GF-D8 (cell line): ENCODE measurements at places on chromosomes 5 and 9.

- no peak for DNase-seq
These were observed 60.7 kb downstream of the SMIM23 start for GRCh38 chr5:171846323-171846722.

DNA sequence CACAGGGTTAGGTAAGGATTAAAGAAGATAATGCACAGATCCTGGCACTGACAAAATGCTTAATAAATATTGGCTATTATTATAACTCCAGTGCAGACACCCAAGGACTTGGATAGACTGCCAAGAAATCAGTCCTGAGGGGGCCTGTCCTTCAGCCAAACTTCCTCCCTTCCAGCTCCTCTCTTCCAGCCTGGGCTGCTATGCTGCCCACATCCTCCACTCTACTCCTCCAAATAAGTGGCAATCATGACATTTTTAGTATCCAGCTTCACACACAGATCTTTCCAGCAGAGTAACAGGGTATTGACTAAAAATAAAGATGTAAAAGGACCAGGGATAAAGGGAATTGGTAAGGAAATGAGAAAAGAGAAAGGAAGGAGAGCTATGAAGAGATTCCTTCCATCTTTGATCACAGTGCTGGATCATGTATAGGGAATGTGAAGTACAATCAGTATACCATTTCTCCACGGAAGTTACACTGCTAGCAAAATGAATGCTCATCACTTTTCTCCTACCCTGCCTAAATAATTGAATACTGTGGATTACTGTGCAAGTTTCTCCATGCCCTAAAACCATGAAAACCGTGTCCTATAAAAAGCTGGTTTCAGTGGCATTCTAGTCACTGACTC is 136.0 kb upstream of the OSMR start:
- no peak for DNase-seq

GRCh38 chr5:150534811-150535210 is 26.9 kb downstream of the NDST1 start:
- DNase-seq, result no peak

DNA sequence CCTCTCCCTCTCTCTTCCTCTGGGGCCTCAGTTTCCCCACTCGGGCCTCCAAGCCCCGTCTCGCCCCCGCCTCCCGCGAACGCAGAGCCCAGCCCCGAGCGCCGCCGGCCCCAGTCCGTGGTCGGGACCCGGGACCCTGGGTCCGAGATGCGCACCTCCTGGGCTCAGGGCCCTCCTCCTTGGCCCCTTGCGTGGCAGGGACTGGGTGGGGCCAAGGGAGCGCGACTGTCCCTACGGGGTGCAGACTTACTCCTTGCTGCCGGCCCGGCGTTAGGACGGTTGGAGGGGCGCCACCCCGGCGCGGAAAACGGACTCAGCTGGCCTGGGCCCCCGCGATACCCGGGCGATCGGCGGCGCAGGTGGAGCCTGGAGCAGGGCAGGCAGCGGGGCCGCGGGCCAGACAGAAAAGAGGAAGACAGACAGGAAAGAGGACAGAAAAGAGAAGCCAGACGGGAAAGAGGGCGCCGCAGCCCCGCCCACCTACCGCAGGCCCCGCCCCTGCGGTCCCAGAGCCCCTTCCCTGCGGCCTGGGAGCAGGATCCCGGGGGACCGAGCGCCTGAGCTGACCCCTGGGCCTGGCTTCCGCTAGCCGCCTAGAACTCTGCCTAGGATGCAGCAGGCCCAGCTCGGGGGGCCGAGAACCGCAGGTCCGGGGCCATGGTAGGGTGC is at the start of gene GBGT1:
Gene GBGT1 (minus strand): TSS at position 411 of the 669 bp plus-strand sequence. CDS start 1,502 bp downstream, outside the sequence.
- DNase-seq, result peak; percentile 86

DNA sequence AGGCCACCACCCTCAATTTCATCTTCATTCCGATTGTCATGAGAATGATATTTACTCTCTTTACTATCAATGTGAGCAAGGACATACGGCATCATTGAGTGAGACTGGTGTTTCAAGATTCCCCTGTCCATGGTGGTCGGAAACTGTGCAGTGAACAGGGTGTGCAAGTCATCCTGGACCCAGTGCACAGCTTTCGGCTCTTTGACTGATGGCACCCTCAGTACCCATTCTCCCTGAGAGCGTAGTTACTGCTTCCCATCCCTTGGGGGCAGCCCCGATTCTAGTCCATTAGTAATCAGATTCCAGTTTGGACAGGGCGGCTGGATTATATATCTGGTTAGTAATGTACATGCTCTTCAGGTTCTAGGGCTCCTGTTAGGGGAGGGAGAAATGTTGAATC is 61.7 kb upstream of the SUB1 start:
- DNase-seq, result no peak

DNA sequence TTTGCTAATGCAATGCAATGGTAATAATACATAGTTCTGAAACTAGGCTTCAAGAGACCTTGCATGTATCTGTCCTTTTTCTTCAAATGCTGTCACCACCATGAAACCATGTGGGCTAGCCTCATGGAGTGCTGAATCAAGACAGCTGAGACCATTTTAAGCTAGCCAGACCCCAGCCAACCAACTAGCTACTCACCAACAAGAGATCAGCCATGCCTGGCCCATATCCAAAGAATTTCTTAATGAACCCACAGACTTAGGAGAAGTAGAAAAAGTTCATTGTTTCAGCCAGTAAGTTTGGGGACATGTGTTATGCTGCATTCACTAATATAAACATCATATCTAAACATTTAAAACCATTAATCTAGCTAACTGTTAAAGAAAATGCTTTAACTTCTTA is 139.8 kb upstream of the EDIL3 start:
- DNase-seq, result no peak

DNA sequence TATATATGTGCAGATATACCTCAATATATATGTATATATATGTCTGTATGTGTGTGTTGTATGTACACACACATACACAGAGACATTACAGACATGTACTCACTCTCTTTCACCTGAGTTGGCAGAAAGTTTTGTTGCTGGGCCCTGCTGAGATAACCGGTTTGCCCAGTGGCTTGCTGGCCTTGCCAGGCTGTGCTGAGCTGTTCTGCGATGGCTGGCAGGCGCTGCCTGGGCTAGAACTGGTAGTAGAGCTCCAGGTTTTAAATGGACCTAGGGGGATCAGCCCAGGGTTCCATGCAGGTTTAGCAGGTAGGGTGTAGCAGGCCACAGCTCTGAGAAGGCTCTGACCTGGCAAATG is 394.3 kb downstream of the GADD45G start:
- no peak for DNase-seq

- peak; percentile 32 for DNase-seq
These were observed 424.6 kb upstream of the CDH9 start for GRCh38 chr5:27462936-27463335.

GRCh38 chr9:13437866-13438265 is 158.4 kb upstream of the MPDZ start:
- DNase-seq, result no peak

- DNase-seq, result peak; percentile 8
These were observed 1.6 kb upstream of the ST6GALNAC4 start for GRCh38 chr9:127918183-127919107.

GRCh38 chr5:30030101-30030500 is 1163.4 kb upstream of the CDH6 start:
- DNase-seq, result no peak

DNA sequence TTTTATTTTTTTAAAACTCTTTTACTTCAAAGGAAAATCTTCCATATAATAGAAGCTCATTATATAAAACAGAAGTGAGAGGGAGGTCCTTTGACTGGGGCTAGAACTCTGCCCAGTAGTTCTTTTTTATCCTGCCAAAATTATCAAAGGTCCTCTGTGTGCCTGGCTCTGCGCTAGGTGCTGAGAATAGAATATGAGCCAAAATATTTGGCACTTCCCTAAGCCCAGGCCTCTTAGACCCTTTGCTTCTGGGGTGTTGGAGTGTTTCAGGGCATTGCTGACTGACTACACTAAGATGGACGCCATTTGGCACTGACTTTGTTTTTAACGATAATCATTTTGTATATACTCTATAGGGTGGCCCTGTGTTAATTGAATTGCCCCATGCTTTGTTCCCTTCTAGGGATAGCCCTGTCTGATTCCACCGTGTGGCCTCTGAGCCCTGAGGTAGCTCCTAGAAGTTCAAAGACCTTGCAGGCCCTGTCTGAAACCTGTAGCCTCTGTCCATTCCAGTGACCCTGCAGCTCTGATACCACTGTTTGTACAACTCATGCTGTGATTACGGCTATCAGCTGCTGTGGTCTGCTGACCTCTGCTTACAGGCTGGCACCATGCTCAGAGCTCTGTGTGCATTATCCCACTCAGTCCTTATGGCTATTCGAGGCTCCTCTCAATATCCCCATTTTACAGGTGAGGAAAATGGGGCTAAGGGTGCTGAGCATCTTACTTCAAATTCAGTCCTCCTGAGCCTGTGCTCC is 84.3 kb upstream of the SHB start:
- no peak for DNase-seq

- DNase-seq, result no peak
These were observed 295.7 kb downstream of the KCNN2 start for GRCh38 chr5:114657342-114658130.

GRCh38 chr5:75481024-75481423 is 30.4 kb downstream of the CERT1 start:
- no peak for DNase-seq

DNA sequence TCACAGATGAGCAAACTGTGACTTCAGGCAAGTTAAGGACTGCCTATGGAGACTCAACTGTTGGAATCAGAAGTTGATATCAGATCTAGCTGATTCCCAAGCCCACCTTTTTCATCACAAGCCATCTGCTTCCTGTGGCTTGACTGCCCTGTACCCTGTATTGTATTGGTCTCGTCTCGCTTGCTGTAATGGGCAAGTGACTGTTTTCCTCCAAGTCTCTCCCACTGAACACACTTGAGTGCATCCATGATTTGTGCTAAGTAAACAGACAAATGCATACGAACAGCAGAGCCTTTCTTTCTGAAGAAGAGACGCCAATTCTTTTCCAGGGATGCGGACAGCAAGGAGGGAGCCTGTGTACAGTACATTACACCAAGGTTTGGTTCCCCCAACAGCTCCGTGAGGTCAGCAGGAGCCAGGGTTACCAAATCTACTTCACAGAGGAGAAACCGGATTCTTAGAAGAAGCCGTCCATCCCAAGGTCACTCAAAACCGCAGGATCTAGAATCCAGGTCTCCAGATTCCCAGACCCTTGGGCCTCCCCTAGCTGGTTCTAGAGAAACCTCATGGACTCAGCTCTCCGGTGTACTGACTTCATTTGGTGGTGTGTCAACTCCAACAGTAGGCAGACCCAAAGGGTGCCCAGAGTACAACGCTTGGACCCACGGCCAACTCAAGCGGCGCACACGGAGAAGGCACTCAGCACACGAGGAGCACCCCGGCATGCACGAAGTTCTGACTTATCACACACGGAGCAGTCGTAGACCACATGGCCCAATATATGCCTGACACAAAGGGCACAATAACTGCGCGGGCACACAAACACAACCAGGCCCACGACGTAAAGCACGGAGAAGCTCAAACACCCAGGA is 1.1 kb downstream of the BAG1 start:
- DNase-seq, result peak; percentile 8

- DNase-seq, result no peak
These were observed 162.3 kb upstream of the PPP2R2B start for GRCh38 chr5:147040856-147041255.

- no peak for DNase-seq
These were observed 92.7 kb downstream of the MELK start for GRCh38 chr9:36665387-36665786.

GRCh38 chr5:134466241-134467069 is 54.8 kb upstream of the CDKN2AIPNL start:
- DNase-seq, result peak; percentile 6

DNA sequence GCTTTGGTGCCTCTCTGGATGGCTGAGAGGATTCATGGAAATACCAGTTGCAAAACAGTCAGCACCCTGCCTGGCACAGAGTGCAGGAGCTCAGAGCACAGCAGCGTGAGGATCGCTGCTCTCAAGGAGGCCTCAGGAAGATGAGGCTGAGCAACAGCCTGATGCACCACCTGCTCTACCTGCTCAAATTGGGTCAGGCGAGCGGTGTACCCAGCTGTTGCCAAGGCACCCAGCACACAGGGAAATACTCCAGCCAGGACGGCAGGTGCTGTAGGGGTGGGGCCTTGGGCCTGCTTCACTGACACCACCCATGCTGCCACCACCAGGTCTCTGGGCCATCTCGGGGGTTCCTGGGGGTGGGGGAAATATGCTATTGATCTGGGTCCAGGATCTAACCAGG is 4.3 kb downstream of the EEIG1 start:
- no peak for DNase-seq

- no peak for DNase-seq
These were observed 53.7 kb upstream of the IRX4 start for GRCh38 chr5:1936413-1936812.

DNA sequence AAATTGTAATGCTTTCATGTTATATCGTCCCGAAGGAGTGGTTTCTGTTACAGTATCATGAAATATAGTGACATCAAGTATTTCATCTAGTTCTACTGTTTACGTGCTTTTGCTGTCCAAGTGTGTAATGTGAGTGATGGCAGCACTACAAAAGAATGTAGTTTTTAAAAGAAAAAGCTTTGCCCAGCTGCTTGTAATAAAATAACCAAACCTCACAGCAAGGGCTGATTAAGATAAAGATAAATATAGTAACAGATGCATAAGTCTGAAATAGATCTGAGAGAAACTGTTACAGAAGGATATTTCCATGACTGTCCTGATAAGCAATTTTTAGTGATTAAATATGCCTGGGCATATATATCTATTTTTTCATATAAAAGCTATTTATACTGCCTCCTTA is 106.4 kb downstream of the AUH start:
- no peak for DNase-seq

- DNase-seq, result no peak
These were observed 17.2 kb upstream of the WNK2 start for GRCh38 chr9:93166699-93167098.

DNA sequence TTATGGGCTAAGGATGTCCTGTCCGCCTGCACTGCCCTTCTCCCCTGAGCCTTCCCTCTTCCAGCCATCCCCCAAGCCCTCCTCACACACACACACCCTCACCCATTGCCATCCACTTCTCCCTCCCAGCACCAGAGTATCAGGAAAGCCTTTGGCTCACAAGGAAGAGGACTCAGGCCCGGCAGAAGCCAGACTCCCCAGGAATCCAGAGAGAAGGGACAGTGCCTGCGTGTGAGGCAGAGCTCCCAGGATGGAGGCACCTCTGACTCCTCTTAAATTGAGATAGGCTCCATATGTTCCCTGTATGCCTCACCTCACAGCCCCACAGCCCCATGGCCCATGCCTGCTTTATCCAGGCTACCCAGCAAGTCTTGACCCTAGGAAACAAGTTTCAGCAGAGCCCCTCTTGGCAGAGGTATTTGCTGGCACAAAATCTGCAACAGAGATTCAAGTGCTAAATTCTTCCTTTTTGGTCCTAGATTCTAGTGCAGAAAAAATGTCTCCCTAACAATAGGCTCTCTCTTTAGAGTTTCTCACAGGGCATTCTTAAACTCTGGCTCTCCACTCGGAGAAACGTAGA is 761 bp downstream of the IL17B start:
- DNase-seq, result no peak

GRCh38 chr9:126459126-126459525 is 132.5 kb downstream of the MVB12B start:
- DNase-seq, result no peak

DNA sequence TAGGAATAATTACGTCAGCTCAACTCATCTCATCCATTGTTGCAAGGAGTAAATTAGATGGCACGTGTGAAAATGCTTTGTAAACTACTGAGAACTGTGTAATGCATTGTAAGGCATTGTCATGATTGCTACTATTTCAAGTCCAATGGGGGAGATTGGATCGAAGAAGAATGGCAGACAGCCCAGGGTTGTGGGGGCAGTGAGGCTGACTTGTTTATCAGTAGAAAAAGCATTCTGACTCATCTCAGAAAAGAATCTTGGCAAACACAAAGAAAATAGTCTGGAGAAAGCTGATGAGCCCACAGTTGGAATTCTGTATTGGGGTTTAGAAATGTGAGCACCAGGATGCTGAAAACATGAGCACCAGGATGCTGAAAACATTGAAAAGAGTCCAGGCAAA is 28.0 kb upstream of the DAP start:
- no peak for DNase-seq
